Effector memory CD8-positive, alpha-beta T cell (primary cell): ENCODE measurements at places on chromosomes 5 and 9.

DNA sequence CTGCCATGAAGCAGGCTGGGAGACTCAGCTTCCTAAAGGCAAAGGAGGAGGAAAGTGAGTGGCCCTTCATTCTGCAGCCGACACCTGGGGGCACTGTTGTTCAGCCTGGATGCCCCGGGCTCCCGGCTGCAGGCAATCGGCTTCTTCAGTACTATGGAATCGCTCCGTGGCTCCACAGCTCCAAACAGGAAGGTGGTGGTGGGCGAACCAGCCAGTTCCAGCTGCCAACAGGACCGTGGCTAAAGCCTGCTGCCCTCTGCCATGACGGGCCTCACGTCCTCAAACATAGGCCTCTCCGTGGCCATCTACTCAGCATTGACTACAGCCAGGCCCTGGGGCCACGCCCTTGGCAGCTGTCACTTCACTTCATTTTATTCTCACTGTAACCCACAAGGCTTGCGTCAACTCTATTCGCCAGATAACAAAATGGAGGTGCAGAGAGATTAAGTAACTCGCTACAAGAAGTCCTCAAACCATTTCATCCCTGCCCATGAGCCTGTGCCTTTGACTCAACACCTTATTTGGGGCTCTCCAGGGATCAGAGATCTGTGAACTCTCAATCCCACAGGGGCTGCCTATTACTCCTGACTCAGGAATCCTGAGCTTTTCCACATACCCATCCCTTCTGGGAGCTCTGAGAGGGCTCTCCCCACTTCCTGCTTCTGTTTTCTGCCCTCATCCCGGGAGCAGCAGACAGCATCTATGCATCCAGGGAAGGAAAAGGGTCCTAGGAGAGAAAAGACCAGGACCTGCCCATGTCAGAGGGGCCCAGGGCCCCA lies 38.0 kb downstream of the PAX5 start:
- DNase-seq = peak; percentile 45

GRCh38 chr9:133979921-133980863 lies 11.9 kb downstream of the VAV2 start:
- DNase-seq = no peak

DNA sequence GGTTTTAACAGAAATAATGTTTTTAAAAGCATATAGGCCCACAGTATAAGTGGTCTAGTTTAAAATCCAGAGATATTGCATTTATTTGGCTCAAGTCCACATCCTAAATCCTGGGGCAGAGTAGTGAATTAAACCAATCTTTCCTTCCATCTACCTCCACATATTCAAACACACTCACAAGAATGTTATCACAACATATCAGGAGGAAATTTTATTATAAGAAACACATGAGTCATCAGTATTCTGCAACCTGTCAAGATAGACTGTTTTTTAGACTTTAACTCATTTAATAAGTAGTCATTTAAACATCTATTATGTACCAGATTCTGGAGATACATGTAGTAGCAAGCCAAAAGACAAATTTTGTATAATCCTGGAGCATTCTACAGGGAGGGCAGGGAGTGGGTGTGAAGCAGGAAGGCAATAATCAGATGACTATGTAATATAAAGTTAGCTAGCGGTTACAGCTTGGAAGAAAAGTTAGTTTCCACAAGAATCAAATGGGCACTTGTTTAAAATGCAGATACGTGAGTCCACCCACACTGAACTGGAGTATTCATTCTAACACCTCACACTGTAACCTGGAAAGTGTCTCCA lies 187.3 kb upstream of the PIK3R1 start:
- DNase-seq = no peak

DNA sequence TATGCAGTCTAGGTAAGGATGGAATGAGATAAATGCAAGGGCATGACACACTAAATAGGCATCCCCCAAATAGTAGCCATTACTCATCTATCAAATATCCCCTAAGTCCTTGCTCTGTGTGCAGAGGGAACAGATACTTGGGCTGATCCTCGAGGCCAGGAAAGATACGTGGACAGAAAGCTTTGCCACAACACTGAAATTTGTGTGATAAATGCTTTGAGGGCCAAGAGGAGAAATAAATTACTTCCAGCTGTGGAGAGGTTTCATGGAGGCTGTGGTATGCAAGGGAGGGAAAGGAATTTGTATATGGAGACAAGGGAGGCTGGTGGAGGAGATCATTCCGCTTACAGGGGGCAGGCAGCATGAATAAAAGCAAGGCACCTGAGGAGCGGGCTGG lies 18.5 kb downstream of the ATOX1 start:
- DNase-seq = no peak

DNA sequence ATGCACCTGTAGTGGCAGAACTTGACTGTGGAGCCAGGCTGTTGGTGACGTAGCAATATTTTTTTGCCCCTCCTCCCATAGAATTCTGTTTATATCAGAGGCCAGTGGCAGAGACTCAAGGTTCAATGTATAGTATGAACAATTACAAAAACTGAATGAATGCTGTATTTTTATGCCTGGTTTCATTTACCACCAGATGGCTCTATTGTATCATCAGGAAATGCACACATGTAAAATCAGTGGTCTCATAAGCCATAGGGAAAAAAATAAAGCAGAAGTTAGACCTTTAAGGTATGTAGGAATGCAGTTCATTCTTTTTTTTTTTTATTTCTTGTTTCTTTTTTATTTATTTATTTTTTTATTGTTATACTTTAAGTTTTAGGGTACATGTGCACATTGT lies 43.6 kb downstream of the CCDC192 start:
- no peak for DNase-seq

- DNase-seq = no peak
These were observed 37.5 kb upstream of the PTGS1 start for GRCh38 chr9:122333169-122333808.

- peak; percentile 85 for DNase-seq
These were observed 493 bp downstream of the PRXL2C start for GRCh38 chr9:96654450-96655197.
